ENCODE measurements at places on chromosomes 7 and 10.

DNA sequence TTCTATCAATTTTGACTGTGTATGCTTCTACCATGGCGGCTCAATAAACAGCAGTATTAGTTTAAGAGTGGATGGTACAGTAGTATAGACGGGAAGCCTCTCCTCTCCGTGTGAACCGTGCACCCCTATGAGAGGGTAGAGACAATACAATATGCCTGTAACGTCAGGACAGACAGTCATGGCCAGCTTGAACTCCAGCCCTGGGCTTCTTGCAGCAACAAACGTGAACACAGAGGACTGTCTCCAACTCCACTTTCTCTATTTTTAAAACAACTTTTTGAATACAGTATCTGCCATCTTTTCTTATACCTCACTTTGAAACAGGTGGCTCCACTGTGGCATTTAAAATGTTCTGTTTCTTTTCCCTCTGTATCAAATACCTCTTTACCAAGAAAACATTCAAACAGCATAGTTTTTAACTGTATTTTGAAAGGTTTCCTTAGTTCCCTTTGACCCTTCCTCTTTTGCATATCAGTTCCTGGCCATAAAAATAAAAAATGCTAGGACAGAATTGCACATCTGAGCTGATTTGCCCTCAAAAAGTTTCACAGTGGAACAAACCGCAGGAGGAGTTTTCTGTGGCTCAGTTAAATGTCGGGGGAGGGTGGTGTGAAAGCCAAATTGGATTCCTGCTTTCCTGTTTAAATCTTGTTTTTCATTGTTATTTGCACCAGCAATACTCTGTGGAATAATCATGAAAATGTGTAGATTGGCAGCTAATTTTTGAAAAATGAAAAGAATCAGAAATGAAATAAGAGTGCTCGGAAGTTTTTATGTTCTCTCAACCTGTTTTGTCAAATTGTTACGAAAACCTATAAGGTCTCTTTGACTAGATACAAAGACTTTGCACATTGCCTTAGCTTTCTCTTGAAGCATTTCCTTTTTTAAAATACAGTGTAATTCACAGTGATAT, 8.0 kb downstream of the IKZF1 start:
- no peak for DNase-seq

GRCh38 chr7:12066004-12066403, 145.1 kb upstream of the TMEM106B start:
- no peak for DNase-seq

- DNase-seq = no peak
Measured at GRCh38 chr7:17166824-17167379, 131.6 kb upstream of the AHR start.

DNA sequence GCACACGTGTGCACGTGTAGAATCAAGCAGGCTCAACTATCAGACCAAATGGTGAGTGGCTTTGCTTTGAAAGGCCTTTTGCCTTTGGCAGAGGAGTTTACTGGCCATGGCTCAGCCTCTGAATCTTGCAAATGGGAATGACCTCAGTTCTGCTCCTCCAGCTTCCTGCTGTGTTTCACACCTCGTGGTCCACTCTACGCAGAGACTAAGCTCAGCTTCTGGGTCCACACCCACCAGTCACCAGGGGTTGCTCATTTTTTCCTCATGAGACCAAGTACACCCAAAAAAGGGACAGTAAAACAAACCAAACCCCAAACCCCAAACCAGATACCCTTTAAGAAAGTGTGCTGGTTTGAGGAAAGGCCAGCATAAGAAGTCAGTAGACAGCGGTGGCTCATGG, 236.4 kb downstream of the DNAJB6 start:
- DNase-seq = no peak

DNA sequence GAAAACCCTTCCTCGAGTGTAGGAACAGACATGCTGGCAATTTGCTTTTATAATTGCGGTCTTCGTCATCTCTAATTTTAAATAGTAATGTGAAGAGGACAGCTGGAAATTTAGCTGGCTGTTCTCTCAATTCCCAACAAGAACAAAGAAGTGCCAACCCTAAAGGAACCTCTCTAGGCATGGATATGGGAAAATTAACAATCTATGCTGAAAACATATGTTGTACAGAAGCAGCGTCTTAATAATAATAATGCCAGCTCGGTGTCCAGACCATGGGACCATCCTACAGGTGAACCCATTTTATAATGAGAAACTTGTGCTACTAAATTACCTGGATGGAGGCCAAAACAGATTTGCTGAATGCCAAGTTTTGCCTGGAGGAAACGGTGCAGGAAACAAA, 641.4 kb upstream of the MGMT start:
- no peak for DNase-seq

- no peak for DNase-seq
Measured at GRCh38 chr7:26460351-26461085, 168.9 kb downstream of the SNX10 start.

- DNase-seq = no peak
Measured at GRCh38 chr10:16893664-16894063, 76.4 kb upstream of the RSU1 start.

DNA sequence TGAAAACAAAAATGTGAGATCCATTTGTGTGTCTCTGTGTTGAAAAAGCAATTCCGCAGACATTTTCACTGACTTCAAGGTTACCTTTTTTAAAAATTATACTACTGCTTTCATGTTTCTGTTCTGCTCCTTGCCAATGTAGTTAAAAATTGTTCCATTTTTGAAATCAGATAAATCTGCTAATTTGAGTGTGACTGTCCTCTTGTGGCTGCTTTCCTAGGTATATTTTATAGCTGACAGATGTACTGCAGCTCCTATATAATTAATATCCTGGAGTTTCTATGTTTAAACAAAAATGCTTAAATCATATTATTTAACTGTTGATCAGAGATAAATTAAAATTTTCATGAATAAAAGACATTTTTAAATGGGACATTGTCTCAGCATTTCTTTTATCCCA, 177.6 kb upstream of the LRRTM3 start:
- no peak for DNase-seq

DNA sequence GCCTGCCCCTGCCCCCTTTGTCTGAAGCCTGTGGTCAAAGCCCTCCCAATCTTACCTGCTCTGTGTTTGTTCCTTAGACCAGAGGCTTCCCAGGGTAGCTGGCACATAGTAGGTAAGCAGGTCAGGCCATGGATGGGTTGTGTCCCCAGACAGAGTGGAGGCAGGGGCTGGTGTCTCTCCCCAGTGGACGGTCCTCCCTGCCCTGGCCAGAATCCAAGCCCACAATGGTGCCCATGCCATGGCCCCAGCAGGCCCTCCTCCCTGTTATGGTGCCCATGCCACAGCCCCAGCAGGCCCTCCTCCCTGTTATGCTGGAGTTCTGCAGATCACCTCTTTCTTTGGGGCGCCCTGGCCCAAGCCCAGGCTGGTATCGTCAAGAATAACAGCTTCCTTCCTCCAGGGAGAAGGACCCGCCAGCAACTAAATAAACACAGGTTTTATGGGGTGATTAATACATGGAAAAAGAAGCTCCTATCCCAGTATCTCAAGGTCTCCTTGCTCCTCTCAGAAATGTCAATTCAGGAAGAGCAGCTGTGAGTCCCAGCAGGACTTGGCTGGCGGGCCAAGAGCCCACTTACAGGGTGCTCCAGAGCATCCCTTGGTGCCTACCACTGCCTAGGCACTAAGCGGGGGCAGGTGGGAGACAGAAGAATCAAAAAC, 82.0 kb downstream of the NEURL1 start:
- no peak for DNase-seq

- DNase-seq = no peak
Measured at GRCh38 chr7:144488977-144489376, 85.5 kb upstream of the NOBOX start.

DNA sequence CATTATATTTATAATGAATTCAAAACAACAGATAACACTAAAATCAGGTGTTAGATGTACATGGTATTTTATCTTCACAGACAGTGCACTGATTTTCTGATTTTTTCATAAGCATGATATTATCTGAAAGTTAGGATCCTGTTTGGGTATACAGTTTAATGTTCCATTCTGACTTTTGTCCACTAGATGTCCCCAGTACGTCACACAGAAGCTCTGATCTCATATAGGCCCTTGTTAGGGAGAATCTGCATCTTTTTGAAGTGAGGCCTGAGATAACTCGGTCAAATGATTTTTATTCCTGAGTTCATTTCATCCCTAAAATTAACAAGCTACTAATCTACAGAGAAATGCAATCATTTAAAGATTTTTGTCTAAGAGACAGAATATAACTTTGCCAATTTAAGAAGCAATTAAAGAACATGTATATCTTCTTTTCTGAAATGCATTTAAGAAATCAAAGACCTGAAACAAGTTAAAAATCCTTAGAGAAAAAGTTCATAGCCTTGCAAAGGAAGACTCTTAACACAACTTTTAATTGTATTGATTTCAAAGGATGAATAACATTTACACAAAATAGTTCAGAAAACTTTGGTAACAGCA, 72.0 kb upstream of the TES start:
- DNase-seq = no peak

- DNase-seq = no peak
Measured at GRCh38 chr7:70153933-70154332, 555.7 kb downstream of the AUTS2 start.

- DNase-seq = no peak
Measured at GRCh38 chr7:131145770-131146169, 181.9 kb upstream of the MKLN1 start.

GRCh38 chr7:94605031-94605430, 50.9 kb downstream of the SGCE start:
- DNase-seq = no peak

- DNase-seq = no peak
Measured at GRCh38 chr10:576130-576465, 113.4 kb downstream of the DIP2C start.

GRCh38 chr10:96840841-96841518, 8.9 kb downstream of the LCOR start:
- no peak for DNase-seq

- DNase-seq = no peak
Measured at GRCh38 chr7:7428806-7429205, 106.9 kb downstream of the COL28A1 start.

DNA sequence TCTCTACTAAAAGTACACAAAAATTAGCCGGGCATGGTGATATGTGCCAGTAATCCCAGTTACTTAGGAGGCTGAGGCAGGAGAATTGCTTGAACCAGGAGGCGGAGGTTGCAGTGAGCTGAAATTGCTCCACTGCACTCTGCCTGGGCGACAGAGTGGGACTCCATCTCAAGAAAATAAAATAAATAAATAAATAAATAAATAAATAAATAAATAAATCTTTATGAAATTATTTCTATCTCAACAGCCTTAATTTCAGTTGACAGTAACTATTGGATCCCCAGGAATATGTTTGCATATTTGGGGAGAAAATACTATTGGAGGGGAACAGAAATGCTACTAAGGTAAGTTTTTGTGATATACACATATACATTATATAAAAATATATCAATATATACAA, 20.0 kb downstream of the TMEM229A start:
- no peak for DNase-seq

GRCh38 chr10:112728997-112729396, 221.1 kb upstream of the TCF7L2 start:
- no peak for DNase-seq

DNA sequence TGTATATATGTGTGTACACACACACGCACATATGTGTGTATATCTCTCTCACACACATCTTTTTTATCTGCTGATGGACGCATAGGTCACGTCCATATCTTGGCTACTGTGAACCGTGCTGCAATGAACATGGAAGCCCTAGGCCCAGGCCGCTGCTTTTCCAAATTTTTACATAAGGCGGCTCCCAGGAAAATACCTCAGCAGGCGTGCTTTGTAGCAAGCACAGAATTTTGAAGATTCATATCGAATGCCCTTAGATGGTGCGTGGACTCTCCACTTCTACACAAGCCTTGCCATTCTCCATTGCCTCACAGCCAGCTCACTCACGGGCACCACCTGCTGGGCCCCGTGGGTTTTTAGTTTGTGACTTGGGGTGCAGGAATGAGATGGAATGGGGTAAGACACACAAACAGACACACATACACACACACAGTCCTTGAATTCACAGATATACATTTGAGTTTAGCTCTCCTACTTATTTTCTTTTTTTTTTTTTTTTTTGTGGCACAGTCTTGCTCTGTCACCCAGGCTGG, 57.9 kb upstream of the RNF32 start:
- no peak for DNase-seq

- no peak for DNase-seq
Measured at GRCh38 chr10:1107679-1108078, 51.5 kb downstream of the WDR37 start.

GRCh38 chr7:43537765-43538403, 45.0 kb upstream of the STK17A start:
- DNase-seq = no peak

GRCh38 chr7:43834463-43835251, 34.7 kb downstream of the MRPS24 start:
- DNase-seq = no peak

DNA sequence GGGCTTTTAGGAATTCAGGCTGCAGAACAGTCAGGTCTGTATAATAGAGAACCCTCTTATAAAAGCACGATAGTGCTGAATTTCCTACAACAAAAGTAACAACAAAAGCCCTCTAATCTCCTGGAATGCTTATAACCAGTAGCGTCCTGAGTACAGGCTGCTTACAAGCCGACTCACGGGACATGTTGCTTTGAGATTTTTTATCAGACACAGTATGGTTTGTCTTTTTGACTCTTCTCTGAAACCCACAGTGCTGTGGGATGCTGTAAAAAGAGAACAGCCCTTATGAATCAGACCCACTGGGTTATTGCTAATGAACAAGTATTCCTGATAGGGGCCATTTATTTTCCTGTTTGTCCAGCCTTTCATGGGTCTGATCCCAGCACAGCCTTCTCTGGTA, 59.4 kb downstream of the PLPP4 start:
- no peak for DNase-seq

DNA sequence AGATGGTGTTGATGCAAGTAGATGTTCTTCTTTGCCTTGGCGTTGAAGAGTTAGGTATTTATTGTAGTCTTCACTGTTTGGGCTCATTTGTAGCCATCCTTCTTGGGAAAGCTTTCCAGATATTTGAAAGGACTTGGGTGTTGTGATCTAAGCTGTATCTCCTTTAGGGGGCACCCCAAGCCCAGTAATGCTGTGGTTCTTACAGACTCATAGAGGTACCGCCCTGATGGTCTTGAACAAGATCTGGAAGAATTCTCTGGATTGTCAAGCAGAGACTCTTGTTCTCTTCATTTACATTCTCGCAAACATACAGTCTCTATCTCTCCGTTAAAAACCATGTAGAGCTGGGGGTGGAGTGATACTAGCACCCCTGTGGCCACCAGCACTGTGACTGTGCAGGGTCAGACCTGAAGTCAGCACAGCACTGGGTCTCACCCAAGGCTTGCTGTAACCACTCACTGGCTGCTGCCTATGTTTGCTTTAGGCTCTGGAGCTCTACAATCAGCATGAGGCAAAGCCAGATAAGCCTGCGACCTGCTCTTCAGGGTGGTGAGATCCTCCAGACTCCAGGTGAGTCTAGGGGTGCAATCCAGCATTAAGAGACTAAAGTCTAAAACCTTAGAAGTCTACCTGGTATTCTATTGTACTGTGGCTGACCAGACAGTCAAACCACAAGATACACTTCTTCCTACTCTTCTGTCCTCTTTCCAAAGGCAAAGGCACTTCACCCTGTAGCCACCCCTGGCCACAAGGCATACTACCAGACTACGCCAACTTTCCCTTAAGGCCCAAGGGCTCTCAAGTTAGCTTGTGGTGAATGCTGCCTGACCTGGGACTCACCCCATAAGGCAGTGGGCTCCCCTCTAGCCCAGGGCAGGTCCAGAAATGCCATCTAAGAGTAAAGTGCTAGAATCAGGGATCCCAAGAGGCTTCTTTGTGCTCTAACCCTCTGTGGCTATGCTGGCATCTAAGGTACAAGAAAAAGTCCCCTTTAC, 209.7 kb upstream of the TMEM196 start:
- no peak for DNase-seq

All from cortex of kidney (tissue), 1 donor.